ENCODE measurements at places on chromosomes 5 and 9.

DNA sequence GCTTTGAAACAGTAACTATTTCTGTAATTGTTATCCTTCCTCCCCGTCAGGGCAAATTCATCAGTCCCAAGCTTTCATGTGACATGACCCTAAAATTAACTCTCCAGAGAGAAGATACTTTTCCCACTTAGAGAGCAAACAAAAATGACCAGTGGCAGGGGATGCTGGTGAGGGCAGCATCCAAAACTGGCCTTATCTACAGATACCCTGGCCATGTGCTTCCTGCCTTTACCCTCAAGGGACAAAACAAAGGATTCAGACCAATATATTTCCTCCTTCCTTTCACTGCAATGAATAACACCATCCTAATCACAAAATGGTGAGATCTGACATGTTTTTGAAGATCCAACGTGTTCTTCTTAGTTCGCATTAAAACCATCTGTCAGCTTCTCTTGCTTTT, 267.2 kb downstream of the MAN2A1 start:
- no peak for DNase-seq

DNA sequence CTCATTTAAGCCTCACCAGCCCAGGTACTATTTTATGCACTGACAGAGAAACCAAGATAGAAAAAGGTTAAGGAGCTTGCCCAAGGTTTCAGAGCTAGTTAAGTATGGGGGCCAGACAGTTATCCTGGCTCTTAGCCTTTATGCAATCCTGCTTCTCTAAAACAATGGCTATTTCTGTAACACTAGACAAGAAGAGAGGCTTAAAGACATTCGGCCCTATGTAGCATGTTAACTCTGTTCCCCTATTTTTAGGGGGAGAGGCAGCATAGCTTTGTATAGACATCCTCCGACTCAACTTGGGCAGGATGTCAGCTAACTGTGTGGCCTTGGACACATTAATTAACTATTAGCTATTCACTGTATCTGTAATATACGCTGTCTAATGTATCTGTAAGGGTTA, 54.6 kb downstream of the LHFPL2 start:
- no peak for DNase-seq

DNA sequence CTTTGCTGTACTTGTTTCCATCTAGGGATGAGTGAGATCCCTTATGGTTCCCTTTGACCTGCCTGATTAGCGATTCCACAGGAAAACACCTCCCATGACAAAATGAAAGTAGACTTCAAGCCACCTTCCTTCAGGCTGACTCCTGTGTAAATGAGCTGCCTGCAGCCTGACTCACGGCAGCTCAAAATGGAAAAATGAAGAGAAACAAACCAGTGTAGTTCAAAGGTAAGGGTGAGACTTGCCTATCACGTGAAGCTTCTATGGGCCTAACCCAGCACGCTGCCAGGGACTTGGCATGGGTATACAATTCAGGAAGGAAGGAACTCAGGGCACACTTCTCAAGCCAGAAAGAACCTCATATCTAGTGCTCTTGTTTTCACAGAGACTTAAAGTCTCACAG, 110.1 kb upstream of the LRRTM2 start:
- DNase-seq = no peak

- no peak for DNase-seq
Observed at GRCh38 chr9:107949061-107949460, 459.5 kb upstream of the KLF4 start.

Measured in stimulated activated effector memory CD8-positive, alpha-beta T cell treated with anti-CD3 and anti-CD28 coated beads, Interleukin-12 subunit alpha, Interleukin-12 subunit beta, amount 100 ng/mL, for 72 hours (primary cell).